Ureter (tissue), 1 donor: ENCODE measurements at places on chromosomes 3 and 15. TPM values are rescaled to one million over a fixed set of nuclear protein-coding genes. Genes with fewer than 3 reads are reported as not detected.

DNA sequence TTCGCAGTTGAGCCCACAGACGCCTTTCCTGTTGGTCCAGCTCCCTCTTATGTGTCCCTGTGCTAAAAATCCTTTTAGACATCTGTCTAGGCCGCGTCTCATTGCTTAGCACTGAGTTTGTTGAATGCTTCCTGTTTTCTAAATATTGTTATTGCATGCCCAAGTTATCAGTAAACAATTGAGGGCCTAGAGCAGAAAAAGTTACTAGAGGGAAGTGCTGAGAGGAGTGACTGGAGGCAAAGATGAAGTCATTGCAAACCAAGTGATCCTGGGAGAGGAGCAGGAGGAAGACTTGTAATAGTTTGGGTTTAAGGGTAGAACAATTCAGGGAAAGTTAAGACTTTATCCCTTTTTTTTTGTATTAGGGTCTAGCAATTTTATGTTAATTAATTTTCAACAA, 88.1 kb downstream of the DCUN1D1 start:
- DNase-seq: no peak

DNA sequence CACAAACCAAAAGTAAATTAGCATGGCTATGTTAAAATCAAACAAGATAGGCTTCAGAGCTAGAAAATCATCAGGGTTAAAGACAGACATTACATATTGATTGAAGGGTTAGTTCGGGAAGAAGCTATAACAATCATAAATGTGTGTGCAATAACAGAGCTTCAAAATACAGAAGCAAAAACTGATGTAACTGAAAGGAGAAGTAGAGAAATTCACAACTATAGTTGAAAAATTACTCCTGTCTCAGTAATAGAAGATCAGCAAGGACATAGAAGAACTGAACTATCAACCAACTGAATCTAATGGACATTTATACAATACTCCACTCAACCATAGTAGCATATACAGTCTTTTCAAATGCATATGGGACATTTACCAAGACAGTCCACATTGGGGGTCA, 59.4 kb downstream of the MCTP2 start:
- no peak for DNase-seq

DNA sequence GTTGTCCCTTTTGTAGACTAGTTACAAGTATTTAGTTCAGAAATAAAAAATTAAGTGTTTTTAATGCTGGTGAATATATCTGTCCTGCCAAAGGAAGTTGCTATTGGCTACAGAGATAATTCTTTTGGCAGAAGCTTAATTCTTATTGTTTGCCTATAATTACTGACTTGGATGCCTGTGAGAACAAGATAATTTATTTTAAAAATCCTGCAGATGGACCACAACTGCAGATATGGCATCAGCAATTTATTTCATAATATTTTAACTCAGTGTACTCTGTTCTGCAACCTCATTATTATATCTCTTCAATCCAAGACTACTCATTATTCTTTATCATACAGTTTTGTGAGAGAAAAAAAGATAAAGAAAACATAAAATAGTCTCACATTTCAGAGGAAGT, 789.8 kb downstream of the NAALADL2 start:
- DNase-seq: no peak

The GUCA1C gene
- total RNA-seq: not detected

- DNase-seq: no peak
Observed at GRCh38 chr3:11335056-11335608, 62.9 kb downstream of the ATG7 start.

DNA sequence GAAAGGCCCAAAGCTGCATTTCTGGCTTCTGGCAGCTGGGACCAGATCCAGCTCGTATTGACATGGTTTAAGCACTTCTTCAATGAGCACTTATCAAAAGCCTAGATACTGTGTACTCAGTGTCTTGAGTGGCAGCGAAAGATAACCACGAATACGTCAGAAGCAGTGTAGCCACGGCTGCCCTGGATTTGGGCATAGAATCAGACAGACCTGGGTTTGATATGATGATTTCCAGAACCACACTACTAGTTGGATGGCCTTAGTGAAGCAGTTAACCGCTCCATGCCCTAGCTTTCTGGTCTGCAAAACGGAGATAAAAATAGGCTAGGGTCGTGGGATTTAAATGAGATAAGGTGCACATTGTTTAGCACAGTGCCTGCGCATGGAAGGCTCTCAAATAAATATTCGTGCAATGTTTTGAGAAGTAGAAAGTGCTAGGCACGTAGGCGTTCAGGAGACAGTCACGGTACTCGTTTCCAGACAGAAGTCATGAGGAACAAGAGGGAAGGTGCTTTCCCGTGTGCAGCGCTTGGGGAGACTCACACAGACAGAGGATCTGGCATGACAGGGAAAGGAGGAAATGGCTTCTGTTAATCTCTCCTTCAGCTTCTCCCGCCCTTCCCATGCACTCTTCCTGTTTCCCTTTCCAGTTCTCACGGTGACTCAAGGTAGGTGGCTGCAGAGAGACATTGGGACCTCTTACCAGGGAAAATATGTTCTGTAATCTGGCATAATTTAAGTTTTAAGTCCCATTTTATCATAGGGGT, 70.3 kb downstream of the CCNL1 start:
- peak; percentile 64 for DNase-seq

DNA sequence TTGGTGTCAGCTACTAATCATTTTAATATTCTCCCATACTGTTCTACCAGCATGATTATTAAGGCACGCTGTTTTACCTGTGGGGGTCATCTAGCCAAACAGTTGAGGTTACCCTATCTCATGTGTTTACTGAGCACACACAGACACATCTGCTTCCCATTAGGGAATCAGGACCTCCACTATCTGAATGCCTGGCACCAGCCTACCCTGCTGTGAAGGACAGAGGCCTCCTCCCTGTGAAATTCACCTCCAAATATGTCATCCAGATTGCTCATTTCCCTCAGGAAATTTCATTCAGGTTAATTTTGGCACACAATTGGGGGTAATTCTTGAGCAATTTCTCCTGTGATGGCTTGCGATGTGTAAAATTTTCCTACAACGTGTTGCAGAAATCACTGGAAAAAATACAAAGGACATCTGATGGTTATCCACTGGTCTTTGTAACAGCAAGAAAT, 155.6 kb upstream of the NR2E3 start:
- DNase-seq: no peak

GRCh38 chr3:4589475-4590097, 96.4 kb downstream of the ITPR1 start:
- DNase-seq: no peak
